ENCODE measurements at places on chromosomes 16 and 17.

- no peak for DNase-seq
Measured at GRCh38 chr17:47945080-47945479, 3.7 kb downstream of the PNPO start.

DNA sequence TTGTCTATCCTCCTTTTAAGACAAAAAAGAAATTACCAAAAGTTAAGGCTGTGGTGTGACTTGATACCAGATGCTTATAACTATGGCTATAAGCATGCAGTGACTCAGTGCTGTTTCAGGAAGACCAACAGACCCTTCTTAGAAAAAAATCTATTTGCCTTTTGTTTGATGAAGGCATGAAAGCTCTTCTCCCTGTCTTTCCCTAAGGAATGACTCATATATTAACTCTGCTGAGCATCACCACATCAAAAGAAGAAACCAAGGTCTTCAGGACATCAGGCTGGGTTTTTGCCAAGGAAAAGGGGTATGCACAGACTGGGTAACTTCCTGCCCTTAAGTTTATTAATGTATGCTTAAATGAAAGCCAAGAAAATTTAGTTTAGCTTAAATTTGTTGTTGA lies 47.1 kb downstream of the VMP1 start:
- no peak for DNase-seq

GRCh38 chr16:23960081-23960885 lies 124.5 kb downstream of the PRKCB start:
- no peak for DNase-seq

DNA sequence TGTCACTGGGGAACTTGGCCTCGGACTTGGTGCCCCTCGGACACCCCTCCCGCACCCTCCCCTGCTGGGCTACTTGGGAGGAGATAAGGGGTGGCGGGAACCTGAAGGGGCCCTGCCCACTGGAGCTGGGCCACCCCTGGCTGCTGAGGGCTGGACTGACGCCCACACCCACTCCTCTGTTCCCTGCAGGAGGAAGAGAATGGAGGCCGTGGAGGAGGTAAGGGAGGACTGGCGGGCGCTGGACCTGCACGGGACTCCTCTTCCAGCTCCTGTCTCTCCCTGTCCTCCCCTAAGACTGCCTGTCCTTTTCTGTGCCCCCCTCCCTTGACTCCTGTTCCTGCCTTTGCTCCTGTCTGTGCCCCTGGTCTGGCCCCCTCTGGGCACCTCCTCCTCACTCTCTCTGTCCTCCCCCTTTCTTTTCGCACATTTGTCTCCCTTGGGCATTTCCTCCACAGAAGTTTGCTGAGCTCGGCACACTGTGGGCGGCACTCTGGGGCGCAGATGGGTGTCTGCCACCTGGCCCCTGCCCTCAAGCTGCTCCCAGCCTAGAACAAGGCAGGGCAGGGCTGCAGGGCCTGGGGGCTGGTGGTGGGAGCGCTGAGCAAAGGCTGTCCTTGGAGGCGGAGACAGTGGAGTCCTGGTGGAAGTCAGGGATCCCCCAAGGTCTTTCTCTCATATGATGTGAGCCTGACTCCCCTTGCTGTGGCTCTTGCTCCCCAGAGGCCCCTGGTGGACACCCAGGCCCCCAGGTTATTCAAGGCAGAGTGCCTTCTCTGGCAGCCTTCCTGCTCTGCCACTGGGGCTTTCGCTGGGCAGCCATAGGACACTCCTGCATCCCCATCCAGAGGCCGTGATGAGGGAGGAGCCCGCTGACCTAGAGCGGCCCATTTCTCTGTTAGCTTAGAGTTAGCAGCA lies 32.7 kb downstream of the ARHGAP23 start:
- no peak for DNase-seq

GRCh38 chr17:14389681-14390080 lies 88.8 kb downstream of the HS3ST3B1 start:
- no peak for DNase-seq

GRCh38 chr17:7260151-7260550 lies 2.1 kb downstream of the CLDN7 start:
- DNase-seq, result no peak

DNA sequence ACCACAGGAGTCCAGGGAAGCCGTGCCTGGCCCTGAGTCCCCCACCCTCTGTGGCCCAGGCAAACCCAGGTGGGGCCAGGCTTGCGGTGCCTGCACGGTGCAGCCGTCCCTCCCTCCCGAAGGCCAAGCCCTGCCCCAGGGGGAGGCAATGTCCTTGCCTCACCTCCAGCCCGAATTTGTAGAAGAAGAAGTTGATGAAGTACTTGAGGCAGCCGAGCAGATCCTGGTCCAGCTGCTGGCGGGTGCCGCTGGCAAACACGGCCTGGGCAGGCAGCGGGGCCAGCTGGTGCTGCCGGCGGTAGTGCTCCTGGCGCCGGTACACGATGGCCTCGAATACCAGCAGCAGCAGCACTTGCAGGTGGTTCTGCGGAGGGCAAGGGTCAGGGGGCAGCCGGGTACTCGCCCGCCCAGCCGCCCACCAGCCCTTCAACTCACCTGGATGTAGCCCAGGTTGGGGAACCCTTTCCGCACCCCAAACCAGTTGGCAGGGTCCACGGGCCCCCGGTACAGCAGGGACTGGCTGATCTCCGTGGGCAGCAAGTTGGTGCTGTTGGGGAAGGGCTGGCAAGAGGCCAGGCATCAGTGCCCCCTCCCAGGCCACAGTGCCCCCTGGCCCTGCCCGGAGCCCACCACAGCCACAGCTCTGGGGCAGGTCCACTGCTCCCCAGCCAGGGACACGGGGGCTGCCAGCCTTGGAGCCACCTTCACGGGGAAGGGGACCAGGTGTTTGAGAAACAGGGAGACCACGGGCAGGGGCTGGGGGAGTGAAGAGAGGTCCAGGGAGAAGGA lies 26.1 kb downstream of the CTU2 start:
- DNase-seq, result no peak

GRCh38 chr16:5032748-5033167 lies 977 bp downstream of the NAGPA start:
- DNase-seq, result no peak

GRCh38 chr16:84048270-84048669 lies 5.7 kb upstream of the SLC38A8 start:
- no peak for DNase-seq

- no peak for DNase-seq
Measured at GRCh38 chr16:84524346-84524920, 20.0 kb upstream of the MEAK7 start.

Measured in GOT3 (cell line).